ENCODE measurements at places on chromosomes 7 and 10.

- DNase-seq: no peak
Measured at GRCh38 chr7:126222782-126223181, 1030.0 kb downstream of the GRM8 start.

DNA sequence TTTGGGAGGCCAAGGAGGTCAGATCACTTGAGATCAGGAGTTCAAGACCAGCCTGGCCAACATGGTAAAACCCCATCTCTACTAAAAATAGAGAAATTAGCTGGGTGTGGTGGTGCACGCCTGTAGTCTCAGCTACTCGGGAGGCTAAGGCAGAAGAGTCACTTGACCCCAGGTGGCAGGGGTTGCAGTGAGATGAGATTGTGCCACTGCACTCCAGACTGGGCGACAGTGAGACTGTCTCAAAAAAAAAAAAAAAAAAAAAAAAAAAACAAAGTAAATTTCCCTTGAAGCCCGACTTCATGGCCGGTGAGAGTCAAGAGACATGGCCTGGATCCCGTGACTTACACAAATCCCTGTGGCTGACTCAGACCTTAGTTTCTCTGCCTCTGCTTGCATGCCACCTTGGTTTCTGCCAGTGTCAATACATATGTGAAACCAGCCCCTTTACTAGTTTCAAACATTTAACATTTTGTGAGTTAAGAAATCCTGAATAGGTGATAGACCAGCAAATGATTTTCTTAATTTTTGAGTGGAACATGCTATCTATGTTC is 62.8 kb downstream of the ZEB1 start:
- DNase-seq: no peak

DNA sequence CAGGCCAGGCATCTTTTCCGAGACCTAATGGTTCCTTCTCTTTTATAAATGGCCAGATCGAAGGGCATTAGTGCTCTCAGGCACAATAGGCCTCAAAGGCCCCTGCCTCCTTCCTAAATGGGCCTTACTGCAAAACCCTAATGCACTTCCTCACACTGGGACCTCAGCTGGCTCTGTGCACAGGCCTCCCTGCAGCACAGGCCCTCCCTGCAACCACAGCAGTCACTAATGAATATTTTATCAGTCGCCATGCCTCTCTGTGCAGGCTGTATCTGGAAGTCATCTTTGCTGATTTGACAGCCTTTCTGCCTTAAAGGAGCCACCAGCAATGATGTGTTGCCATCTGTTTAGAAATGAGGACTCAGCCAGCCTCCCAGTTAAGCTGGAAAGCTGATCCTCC is 54.9 kb upstream of the SDK1 start:
- no peak for DNase-seq

DNA sequence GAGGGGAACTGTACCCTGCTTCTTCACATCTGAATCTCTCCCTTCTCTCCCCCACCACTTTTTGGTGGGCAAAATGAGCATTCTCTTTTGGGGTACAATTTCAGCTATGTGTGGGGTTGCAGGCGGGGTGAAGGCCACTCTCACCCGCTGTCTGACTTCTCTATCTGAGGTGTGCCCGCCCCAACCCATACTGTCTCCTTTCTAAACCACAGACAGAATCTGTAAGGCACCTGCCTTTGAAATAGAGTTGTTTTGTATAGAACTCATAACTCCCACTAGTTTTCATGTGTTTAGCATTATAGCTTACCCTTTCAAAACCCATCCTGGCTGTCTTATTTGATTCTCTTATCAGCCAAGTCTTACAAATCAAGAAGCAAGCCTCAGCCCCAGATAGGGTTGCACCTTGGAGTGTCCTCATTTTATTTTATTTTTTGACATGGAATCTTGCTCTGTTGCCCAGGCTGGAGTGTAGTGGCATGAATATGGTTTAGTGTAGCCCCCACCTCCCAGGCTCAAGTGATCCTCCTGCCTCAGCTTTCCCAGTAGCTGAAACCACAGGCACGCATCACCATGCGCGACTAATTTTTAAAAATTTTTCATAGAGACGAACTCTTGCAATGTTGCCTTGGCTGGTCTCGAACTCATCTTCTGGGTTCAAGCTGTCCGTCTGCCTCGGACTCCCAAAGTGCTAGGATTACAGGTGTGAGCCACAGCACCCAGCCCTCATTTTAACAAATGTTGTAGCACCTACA is 11.9 kb downstream of the TSPAN14 start:
- peak; percentile 76 for DNase-seq

GRCh38 chr10:48634198-48634983 is 29.5 kb upstream of the ARHGAP22 start:
- DNase-seq: no peak

DNA sequence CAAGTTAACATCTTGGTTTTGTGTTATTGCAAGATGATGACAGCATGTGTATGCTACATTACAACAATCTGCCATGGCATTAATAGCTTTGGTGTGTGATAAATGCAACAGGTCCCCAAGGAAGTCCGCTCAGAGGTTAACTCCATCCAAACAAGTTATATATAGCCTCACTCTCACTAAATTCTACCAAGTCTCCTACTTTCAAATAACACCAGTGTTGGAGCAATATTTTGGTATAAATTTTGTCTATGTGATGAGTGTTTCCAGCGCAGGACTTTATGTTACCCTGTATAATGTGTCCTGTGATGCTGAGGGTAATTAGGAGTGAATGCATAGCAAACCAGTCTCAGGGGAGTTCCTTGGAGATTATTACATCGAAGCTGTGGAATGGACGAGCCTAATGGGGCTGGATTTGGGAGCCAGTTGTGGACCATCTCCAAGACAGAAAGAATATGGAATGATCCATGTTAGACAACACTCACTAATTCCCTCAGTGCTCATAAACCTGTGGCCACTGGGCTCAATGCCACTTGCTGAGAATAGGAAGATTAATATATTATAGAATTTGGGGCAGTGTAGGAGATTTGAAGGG is 127.6 kb upstream of the CXCL12 start:
- DNase-seq: no peak

- no peak for DNase-seq
Measured at GRCh38 chr10:128461991-128462390, 335.8 kb upstream of the MKI67 start.

- no peak for DNase-seq
Measured at GRCh38 chr10:90969121-90969534, 48.2 kb upstream of the ANKRD1 start.

DNA sequence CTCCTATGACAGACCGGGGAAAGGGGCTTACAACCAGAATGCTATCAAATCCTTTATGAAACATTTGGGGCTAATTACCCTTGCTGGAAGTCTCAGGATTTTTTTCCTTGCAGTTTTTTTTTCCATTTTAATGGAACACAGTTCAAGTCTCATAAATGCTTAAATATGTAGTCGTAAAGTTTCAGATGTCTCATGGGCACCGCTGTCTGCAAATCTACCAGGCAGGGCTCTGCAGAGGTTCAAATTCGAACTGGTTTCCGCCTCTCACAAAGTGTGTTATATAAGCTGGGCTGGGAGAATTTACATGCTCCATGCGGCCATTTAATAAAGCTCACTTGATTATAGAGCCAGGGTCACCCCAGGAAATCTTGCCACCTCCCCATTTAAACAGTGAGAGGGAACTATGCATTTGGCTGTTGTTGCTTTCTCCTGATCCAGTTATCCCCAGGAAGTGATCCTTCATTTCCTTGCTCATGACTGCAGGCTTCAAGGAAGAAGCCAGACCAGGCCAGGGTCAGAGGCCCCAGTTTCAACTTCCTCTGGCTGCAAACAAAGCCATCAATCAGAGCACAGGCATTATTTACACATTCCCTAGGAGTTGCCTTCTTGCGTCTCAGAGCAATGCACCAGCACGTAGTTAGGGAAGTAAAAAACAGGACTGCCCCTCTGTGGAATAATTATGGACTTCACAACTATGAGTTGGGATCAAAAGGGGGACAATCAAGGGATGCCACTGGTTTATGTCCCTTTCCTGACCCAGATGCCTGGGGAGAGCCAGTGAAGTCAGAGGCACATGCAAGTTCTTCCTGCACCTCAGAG is 358.8 kb downstream of the PRPF18 start:
- DNase-seq: no peak

DNA sequence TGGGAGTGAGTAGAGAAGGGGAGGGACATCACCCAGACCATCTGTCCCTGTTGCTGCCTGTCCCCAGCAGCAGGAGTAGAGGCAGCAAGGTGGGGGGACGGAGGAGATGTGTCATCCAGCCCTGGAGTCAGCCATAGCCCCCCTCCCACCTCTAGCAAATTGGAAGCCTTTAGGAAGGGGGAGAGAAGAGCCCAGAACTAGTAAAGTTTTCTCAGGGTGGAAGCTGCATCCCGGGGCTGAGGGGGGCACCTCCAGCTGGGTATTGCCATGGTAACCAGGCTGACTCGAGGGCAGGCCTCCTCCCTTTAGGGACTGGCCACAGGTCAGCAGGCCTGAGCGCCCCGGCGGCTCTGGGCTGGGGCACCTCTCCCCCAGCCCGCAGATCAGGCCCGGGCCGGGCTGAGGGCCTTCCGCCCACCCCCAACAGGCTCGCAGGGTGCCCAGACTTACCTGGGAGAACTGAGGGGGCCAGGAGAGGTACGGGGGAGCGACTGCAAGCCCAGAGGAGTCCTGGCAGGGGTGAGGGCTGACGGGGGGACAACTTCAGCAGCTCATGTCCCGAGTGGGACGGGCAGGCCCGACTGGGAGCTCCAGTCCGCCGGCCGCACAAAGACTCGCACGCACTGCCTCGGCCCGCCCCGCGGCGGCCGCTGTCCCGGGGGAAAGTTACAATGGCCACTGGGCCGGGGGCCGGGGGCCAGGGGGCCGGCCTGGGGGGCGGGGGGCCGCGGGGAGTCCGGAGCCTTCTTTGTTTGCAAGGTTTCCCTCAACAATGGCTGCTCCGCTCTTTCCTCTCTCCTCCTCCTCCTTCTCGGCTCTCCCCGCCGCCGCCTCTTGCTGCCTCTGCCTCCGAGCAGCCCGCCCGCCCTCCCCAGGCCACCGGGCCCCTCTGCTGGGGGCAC is 6.0 kb downstream of the LDB1 start:
- DNase-seq: no peak

DNA sequence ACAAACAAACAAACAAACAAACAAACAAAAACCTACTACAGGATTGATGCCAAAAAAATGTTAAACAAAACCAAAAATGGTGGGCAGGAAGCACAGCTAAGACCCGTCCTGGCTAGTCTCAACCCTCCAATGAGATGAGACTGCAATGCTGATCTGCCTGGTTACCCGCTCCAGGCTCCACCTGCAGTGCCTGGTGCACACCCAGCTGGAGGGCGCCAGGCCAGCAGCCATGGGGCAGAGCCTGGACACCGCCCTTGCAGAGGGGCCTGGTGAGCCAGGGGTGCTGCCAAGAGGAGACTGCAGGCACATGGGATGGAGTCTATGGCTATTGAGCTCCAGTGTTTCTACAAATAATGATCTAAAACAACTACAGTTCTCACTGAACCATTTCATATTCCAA is 107.0 kb downstream of the LARP4B start:
- no peak for DNase-seq

DNA sequence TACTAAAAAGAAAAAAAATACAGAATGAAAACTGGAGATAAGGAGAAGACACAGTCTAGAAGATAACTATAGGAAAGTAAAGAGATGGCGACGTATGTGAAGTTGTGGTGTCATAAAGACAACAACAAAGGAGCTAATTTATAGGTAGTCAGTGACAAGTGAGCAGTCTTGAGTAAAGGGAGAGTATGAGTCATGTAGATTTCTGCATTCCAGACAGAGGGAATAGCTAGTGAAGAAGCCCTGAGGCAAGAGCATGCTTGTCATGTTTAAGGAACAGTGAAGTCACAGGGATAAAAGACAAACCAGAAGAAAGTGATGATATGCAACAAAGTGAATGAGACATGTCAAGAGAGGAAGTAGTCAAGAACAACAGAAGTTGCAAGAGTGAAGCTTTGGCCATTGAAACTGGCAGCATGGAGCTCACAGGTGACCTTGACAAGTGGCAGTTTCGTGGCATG is 2.3 kb upstream of the MIOS start:
- no peak for DNase-seq

DNA sequence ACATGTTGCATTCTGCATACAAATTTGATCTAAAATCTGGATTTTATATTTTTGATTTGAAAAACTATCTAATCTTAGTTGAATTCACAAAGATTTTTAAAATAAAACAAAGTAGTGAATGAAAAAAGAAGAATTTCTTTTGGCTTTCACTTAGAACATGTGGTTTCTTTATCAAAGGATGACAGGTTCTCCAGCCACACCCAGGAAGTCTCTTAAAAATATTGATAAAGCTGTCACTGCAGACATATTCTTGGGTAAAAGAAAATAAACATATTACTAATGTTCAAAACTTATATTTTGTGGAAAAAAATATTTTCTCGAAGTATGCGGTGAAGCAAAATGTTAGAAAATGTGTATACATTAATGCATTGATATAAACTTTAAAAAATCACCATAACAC is 44.3 kb downstream of the ARL4A start:
- no peak for DNase-seq

DNA sequence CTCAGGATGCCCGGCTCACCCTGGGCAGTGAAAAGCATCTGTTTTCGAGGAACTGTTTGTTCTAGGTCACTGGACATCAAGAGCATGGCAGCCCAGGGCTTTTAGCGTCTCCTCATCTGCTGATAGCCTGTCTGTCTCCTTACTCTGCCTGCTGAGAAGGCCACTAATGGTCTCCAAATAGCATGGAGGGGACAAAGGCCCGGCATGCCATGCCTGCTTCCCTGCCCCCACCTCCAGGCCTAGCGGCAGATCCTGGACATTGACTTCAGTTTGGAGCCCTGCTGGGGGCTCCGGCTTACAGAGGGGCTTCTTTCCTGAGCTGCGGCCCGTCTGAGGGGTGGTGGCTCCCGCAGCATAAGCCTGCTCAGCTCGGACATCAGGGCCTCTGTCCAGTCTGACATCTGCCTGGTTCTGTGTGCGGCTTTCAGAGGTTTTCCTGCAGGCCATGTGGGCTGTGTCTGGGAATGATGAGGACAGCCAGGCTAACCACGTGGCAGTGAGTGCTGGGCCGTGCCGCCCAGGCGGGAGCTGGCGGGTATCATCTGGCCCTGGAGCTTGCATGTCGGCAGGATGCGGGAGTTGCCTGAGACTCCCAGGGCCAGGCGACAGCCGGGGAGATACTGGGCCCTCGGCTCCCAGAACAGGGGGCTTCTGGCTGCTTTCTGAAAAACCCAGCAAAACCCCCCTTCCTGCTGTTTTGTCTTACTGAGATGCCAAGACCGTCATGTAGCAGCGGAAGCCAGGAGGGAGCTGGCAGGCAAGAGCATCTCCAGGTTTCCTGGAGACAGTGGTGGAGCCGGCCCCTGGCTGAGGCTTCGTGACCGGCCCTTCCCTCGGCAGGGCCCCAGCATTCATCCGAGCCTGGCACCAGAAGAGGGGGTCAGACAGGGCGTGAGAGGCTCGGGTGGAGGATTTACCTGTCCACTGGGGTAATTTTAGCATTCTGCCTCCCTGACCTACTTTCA is 9.2 kb downstream of the PFKFB3 start:
- no peak for DNase-seq

DNA sequence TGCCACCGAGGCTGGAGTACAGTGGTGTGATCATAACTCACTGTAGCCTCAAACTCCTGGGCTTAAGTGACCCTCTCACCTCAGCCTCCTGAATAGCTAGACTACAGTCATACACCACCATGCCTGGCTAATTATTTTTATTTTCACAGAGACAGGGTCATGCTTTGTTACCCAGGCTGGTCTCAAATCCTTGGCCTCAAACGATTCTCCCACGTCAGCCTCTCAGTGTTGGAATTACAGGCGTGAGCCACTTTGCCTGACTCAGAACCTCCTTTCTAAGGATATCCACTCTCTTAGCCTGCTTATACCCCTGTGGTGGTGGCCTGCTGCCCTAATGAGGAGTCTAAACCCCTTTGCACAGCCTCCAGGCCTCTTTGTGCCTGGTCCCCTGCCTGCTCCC is 4.2 kb upstream of the IGFBP1 start:
- no peak for DNase-seq
